ENCODE measurements at places on chromosomes 3 and 15.

- DNase-seq = no peak
Observed at GRCh38 chr3:45477041-45477725, 88.8 kb downstream of the LARS2 start.

DNA sequence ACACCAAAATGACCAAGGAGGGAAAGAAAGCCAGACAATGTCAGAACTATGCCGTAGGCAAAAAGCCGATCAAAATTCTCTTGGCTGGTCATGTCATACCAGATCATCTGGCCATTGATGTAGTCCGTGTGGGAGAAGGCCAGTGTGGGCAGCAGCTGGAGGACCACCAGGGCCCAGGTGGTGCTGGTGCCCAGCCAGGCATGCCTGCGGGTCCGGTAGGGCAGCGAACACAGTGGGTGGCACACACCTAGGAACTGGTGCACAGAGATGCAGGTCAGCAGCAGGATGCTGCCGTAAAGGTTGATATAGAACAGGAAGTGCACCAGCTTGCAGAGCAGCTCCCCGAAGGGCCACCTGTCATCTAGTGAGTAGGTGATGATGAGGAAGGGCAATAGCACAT is 39.5 kb downstream of the MFSD1 start:
- no peak for DNase-seq

- no peak for DNase-seq
Observed at GRCh38 chr3:131723343-131723742, 220.6 kb upstream of the MRPL3 start.

GRCh38 chr3:194314388-194315068 is 36.6 kb downstream of the CPN2 start:
- no peak for DNase-seq

- DNase-seq = no peak
Observed at GRCh38 chr3:182436547-182436946, 356.8 kb upstream of the ATP11B start.
